ENCODE measurements at places on chromosomes 1 and 21. TPM values are rescaled to one million over a fixed set of nuclear protein-coding genes. Genes with fewer than 3 reads are reported as not detected.

The NPPB gene
- not detected for total RNA-seq

The PSRC1 gene
- total RNA-seq: 102 TPM

DNA sequence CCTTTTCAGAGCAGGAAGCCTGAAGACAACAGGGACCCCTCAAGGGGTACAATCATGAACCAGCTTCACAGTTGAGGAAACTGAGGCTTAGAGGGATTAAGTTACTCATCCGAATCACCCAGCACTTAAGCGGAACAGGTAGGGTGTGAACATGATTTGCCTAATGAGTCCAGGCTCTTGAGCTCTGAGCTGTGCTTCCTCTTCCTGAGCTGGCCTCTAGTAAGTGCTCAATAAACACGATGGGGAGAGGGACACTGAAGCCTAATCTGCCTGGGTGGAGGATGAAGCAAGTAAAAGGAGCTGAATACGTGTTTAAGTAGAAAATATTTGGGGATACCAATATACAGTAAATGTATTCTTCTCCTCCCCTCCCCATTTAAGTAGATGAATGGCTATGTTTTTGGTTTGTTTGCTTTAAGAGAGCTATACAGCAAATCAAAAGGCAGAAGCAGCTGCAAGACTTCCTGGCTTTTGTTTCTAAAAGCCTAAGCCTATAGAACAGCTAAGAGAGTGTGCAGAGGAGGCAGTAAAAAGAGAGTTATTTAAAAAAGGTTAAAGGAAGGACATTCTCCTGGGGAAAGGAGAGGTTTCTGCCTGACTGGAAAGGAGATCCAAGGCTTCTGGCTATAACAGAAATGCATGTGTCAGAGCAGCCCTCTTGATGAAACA, 20.5 kb downstream of the STPG1 start:
- DNase-seq: no peak

DNA sequence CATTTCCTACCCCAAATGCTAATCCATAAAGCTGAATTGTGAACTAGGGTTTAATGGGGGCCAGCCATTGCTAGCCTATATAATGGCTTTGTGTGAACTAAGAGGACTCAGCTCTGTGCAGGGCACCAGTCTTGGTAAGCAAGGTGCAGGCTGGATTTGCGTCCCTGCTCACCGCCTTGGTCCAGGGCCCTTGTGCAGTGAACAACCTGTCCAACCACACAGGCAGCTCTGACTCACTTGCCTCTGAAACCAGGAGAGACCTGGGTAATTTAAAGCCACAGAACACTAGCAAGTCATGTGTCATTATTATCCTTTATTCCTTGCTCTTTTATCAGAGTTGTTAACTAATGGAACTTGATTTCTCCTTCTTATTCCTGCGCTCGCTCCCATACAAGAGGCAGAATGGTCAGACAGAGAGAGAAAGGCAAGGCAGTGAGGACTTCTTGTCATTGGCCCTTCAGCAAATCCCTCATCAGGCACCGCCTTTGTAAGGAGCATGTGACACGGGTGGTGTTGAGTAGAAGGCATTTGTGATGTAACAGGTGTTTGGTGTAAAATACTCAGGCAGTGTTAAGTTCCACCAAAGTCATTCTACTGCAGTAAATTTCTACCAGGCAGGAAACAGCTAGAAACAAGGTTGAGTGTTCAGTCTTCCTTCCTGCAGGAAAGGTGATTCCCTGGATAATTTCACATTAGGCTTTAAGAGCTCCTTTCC, 67.3 kb upstream of the OLIG2 start:
- no peak for DNase-seq

The CTSE gene
- not detected for total RNA-seq

The KCNK2 gene
- 5.0 TPM for total RNA-seq

The FCRL5 gene
- total RNA-seq: not detected

DNA sequence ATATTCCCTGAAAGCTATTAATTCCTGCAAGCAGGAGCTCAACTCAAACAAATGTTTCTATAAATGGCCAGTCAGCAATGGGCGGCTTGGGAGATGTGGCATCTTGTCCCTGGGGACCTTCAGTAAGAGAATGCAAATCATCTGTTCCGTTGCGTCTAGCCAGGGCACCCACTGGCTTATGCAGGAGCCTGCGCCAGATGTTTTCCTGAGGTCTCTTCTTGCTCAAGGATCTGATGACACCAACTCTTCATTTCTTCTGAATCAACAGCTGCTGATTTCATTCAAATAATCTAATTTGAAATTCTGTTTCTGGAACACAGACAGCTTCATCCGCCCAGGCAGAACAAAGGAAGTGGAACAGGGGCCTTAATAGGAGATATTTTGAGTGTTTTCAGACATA, 70.0 kb upstream of the AJAP1 start:
- no peak for DNase-seq

The SOX13 gene
- total RNA-seq: 60.9 TPM

The PRAMEF17 gene
- not detected for total RNA-seq

- DNase-seq: no peak
Measured at GRCh38 chr1:225450491-225451191, 22.8 kb upstream of the LBR start.

DNA sequence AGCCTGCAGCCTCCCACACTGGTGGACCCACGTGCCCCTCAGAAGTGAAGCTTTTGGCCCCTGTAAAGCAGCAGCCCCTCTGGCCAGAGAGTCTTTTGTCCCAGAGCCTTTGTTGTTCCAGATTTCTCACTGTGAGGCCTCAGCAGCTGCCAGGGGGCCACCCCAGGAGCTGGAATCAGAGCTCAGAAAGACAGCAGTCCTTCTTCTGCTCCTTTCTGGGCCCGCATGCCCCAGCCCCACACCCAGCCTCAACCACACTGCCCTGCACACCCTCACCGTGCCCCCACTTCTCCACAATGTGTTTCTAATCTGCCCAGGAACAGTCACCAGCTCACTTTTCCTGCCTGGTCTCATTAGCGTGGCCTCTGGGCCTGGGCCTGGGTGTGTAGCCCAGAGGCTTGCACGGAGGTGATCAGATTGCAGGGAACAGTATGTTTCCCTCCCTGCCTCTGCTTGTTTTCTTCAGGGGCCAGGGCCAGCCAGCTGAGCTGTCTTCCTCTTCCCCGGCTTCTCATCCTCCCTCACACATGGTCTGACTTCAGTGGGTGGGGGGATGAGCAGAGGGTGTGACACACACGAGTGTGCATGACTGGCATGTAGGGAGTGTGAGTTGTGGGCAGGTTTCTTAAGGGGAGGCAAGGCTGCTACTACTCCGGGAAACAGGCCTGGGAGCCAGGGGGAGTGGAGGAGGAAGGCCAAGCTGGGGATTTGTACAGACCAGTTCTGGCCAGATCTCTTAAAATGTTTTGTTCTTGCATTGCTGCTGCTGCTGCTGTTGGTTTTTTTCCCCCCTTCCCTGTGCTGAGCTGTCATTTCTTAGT, 82.5 kb upstream of the ZNF648 start:
- peak; percentile 24 for DNase-seq

- DNase-seq: no peak
Measured at GRCh38 chr21:43370888-43371570, 55.9 kb downstream of the SIK1 start.

DNA sequence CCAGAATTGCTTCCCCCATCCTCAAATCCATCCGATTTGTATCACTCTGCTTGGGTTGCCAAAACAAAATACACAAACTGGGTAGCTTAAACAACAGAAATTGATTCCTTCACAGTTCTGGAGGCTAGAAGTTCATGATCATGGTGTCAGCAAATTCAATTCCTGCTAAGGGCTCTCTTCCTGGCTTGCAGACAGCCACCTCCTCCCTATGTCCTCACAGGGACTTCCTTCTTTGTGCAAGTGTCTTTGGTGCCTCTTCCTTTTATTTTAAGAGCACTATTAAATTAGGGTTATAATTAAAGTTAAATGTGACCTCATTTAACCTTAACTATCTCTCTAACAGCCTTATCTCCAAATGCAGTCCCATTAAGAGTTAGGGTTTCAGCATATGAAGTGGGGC, 112.8 kb downstream of the PLPP3 start:
- DNase-seq: no peak

- DNase-seq: no peak
Measured at GRCh38 chr1:5999711-6000443, 7.7 kb upstream of the NPHP4 start.

The HCRTR1 gene
- 0.23 TPM for total RNA-seq
